ENCODE measurements at places on chromosomes 5 and 9.

DNA sequence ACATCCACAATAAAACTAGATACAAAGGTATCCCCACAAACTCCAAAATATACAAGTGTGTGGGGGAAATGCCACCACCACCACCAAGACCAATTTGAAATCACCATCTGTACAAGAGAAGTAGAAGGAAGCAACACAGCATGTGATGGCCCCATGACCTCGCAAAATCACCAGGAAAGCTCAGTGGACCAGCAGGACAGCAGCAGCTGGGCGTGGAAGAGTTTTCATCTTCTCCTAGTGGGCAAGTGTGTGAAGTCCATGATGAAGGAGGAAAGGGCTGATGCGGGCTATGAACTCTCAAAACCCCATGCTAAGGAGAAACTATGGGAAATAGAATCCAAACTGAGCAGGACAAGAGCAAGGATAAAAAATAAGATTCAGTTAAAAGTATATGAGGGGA is 58.1 kb downstream of the GOLPH3 start:
- DNase-seq = no peak

DNA sequence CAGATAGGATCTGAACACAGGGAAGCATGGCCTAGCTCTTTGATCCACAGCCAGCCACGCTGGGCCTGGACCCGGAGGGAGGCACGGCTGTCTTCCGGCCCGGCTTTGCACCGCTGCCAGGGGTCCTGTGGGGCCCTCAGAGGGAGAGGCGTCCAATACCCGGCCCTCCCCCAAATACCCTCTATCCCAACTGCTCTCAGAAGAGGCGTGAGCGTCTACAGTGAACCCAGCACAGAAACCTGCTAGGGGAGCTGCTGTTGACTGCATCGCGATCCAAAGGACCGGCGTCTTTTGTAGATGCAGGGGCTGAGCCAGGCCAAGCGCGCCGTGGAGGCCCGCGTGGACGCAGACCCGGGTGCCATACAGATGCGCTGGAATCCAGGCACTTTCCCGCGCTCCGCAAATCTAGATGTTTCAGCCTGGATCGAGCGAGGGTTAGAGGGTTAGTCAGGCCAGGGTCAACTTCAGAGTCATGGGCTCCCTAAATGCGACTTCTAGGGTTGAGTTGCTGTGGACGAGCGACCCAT is 1.1 kb upstream of the TCF7 start:
- DNase-seq = no peak

- no peak for DNase-seq
Measured at GRCh38 chr9:85536514-85536913, 205.2 kb downstream of the AGTPBP1 start.

DNA sequence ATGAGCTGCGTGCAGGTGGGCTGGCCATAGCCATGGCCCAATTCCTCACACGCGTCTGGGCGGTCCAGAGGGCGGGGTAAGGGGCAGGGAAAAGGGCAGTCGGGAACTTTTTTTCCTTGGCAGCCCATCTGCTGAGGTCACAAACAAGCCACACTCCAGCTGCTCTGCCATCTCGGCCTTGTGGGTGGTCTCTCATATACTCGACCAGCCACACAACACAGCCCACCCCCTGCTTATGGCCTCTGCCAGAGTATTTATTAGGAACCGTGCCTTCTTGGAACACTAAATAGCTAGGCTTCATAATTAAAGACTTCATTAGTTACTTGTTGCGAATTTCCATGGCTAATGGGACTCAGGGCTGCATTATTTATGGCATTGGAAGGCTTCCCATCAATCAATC is 98.5 kb upstream of the LHFPL2 start:
- no peak for DNase-seq

DNA sequence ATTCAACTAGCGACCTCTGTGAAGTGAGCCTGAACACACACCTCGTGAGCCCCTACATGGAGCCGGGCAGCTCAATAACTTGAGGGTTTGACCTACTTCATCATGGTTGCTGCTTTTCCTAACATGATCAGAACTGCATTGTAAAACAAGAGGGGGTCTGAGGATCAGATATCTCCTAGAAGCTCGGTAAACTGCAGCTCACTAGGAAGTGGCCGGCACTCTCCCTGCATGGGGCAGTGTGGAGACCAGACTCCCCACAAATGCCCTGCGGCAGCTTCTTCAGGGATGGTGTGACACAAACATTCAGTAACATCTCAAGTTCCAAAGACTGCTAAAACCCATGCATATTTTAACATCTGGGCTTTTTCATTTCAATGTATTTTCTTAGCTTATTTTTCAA is 18.5 kb downstream of the LHFPL2 start:
- DNase-seq = no peak

GRCh38 chr5:9245071-9245470 is 300.8 kb downstream of the SEMA5A start:
- no peak for DNase-seq

GRCh38 chr5:140734354-140734753 is 34.1 kb downstream of the ZMAT2 start:
- DNase-seq = no peak

DNA sequence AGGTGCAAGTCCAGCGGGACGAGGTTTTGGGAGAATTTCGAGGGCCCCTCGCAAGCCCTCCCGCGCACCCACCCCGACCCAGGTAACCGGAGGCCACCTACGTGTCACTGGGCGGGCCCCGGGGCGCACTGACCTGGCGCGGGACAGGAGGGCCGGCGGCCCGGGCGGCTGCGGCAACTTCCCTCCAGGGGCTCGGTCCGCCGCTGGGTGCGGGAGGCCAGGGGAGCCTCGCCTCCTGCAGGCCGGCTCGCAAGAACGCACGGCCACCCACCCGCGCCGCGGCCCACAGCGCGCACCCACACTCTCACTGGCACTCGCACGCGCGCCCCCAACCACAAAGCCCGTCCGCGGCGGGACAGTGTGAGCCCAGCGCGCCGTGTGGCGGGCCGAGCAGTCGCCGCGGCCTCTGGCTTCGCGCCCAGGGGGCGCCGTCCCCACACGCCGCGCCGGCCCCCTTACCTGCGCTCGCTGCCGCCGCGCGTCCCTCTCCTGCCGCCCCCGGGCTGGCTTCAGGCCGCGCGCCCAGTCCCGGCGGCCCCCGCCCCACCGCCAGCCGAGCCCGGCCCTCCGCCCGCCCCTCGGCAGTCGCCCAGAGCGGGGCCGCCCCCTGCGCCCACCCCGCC is 451 bp downstream of the LPAR1 start:
- DNase-seq = no peak

DNA sequence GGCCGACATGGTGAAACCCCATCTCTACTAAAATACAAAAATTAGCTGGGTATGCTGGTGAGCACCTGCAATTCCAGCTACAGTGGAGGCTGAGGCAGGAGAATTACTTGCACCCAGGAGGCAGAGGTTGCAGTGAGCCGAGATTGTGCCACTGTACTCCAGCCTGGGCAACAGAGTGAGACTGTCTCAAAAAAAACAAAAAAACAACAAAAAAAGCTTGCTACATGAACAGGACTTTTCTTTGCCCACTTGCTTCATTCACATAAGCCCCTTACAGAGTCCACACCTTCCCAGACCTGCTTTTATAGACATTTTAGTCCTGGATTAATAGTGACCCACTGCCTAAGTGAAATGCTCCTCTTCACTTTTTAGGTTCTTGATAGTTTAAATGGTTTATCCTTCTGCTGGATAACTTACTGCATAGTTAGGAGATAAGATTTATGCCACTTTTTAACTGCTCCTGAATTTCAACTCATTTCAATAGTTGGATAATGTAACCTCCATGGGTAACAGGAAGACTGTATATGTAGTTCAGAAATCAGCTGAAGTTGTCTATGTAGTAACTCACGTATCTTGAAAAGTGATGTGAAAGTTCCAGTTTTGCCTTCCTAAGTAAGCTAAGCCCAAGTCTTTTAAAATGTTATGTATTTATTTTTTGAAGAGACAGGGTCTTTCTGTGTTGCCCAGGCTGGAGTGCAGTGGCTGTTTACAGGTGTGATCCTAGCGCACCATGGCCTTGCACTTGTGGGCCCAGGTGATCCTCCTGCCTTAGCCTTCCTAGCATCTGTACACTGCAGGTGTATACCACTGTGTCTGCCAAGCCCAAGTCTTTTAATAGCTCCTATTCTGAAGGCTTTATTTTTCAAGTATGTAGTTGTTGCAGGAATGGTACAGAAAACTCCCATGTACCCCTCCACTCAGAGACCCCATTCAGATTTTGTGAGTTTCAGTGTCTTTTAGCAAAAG is 19.7 kb downstream of the SUB1 start:
- no peak for DNase-seq

DNA sequence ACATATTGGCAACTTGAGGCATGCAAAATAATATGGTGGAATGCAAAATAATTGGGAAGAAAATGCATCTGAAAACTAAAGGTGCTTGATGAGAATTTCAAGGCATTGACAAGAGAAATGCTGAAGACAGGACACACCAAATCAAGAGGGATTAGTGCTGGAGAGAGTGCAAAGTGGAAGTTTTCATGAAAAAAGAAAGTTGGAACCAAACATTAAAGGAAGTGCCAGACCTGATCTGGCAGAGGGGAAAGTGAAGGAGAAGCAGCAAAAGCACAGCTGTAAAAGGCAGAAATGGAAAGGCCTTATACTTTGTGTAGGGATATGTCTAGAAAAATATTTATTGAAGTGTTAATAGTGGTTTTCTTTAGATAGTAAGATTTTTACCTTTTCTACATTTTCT is 35.3 kb upstream of the FYB1 start:
- no peak for DNase-seq

- DNase-seq = no peak
Measured at GRCh38 chr5:54186912-54187445, 123.4 kb downstream of the ARL15 start.

GRCh38 chr5:137651022-137651421 is 84.9 kb downstream of the KLHL3 start:
- DNase-seq = no peak

DNA sequence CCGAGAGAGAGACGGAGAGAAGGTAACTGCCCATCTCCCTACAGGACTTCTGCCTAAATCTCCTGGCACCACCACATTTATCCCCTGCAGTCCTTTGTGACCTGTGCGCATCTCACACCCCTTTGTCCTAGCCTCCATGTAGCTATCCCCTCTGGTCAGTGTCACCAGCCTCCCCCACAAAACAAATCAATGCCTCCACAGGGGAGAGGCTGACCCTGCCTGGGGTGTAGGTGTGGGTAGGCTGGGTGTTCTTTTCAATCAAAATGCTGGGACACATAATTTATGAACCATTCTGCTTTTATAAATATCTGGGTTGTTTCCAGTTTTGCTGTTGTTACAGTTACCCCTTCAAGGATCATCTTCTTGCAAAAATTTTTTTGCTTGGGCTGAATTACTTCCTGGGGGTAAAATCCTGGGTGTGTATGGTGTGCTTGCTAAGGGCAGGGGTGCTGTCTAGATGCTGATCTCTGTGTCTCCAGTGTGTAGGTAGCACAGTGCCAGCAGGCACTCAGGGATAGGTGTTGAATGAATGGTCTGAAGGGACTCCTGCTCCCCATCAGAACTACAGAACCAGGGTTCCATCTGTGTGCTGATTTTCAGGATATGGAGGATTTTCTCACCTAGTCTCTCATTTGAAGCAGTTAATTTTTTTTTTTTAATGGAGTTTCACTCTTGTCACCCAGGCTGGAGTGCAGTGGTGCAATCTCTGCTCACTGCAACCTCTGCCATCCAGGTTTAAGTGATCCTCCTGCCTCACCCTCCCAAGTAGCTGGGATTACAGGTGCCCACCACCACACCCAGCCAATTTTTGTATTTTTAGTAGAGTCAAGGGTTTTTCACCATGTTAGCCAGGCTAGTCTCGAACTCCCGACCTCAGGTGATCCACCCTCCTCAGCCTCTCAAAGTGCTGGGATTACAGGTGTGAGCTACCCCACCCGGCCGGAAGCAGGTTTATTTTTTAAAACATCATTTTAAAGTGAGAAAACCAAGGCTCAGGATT is at the start of gene GARIN3:
GARIN3 (minus strand) TSS at position 51 of the 1,000 bp plus-strand sequence. CDS start 96 bp downstream, outside the sequence.
- no peak for DNase-seq

DNA sequence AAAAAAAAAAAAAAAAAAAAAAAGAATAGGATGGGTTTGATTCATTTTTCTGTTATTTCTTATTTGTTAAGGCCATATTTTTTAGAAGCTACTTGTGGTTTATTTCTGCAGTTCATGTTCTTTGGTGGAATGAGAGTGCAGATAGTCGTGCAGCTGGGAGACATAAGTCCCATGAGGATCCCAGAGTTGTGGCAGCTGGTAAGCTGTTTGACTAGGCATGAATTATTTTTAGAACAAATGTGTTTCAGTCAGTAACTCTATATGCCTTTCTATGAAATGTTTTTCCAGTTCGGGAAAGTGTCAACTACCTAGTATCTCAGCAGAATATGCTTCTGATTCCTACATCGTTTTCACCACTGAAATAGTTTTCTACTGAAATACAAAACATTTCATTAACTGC is 5.0 kb upstream of the NIPSNAP3B start:
- no peak for DNase-seq

DNA sequence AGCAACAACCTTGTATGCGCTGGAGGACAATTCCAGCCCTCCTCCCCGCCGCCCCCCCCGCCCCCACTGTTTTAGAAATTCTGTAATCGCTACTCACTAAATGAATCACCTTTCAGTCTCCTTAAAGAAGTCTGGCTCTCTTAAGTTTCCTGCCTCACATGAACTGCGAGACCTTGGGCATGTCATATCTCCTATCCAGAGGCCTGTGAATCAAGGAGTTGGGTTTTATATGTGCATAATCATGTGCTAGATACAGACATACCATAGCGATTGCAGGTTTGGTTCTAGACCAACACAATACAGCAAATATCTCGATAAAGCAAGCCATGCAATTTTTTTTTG is 337 bp upstream of the DMAC1 start:
- no peak for DNase-seq

GRCh38 chr5:103910786-103911185 is 348.2 kb upstream of the NUDT12 start:
- no peak for DNase-seq

GRCh38 chr5:79560771-79561524 is 47.0 kb upstream of the HOMER1 start:
- DNase-seq = no peak

DNA sequence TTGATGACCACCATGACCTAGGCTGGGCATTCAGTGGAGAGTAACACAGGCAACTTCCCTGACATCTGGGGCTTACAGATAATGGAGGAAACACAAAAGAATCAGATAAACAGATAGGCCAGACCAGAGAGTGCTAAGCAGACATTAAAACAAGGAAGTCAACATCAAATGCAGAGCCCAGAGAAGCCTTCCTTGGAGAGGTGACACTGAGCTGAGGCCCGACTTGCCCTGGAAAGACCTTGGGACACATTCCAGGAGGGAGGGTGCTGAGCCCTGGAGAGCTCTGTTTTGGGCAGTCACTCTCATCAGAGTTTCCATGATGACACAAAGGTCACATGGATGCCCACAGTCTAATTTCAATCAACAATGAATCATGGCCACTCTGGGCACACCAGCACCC is 31.9 kb upstream of the C5orf58 start:
- no peak for DNase-seq

Measured in activated CD8-positive, alpha-beta memory T cell treated with anti-CD3 and anti-CD28 coated beads, Interleukin-2, amount 50 U/mL, for 4 hours (primary cell).